ENCODE measurements at places on chromosomes 4 and X. TPM values are rescaled to one million over a fixed set of nuclear protein-coding genes. Genes with fewer than 3 reads are reported as not detected.

GRCh38 chr4:102687982-102688433, 72.8 kb downstream of the MANBA start:
- DNase-seq = no peak

- no peak for DNase-seq
Measured at GRCh38 chr4:40788331-40788730, 38.6 kb downstream of the NSUN7 start.

The BTK gene
- total RNA-seq = 5.4 TPM

- no peak for DNase-seq
Measured at GRCh38 chrX:97482666-97483300, 599.1 kb downstream of the RPA4 start.

GRCh38 chr4:67746797-67747495, 7.2 kb downstream of the GNRHR start:
- no peak for DNase-seq

The NPY1R gene
- total RNA-seq = 0.46 TPM

- no peak for DNase-seq
Measured at GRCh38 chr4:27176400-27176799, 315.8 kb downstream of the STIM2 start.

The EREG gene
- not detected for total RNA-seq

The UGT2B17 gene
- total RNA-seq = not detected

The PAGE2 gene
- total RNA-seq = not detected

DNA sequence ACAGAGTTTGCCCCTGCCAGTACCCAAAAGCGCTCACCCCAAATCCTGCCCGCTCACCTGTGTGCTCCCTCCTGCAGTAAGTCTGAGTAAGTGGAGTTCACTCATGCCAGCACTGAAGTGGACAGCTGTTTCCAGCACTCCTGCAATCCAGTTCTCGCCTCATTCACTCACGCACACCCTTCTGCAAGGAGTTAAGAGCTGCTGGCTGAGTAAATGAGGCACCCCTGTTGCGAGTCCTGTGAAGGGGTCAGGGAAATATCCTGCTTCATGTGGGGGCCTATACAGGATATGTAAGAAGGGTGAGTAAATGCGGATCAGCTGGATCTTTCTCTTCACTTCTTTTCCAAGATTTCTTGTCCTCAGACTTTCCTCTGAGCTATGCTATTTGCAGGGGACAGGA, 23.5 kb downstream of the CXCL8 start:
- no peak for DNase-seq

- no peak for DNase-seq
Measured at GRCh38 chrX:84046403-84046984, 141.5 kb downstream of the RPS6KA6 start.

The NHS gene
- total RNA-seq = 2.8 TPM

GRCh38 chr4:98338761-98339438, 77.7 kb downstream of the RAP1GDS1 start:
- DNase-seq = no peak

GRCh38 chr4:5973486-5974220, 44.6 kb downstream of the C4orf50 start:
- DNase-seq = no peak

DNA sequence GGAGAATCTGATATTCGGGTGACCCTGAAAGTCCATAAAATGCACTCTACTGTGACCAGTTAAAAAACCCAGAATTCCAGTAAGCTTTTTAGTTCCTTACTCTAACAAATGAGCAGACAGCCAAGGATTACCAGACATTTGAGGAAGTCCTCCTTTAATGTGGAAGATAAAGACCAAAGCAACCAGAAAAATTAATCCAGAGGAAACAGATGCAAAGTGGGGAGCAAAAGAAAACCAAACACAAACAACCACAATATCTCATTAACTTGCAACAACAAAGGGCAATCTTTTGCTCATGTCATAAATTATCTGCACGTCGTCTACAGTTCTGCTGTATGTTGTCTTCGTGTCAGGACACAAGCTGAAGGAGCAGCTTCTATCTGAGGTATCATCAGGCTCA, 164.4 kb downstream of the PJA1 start:
- DNase-seq = no peak

The ETNPPL gene
- total RNA-seq = 20.3 TPM

DNA sequence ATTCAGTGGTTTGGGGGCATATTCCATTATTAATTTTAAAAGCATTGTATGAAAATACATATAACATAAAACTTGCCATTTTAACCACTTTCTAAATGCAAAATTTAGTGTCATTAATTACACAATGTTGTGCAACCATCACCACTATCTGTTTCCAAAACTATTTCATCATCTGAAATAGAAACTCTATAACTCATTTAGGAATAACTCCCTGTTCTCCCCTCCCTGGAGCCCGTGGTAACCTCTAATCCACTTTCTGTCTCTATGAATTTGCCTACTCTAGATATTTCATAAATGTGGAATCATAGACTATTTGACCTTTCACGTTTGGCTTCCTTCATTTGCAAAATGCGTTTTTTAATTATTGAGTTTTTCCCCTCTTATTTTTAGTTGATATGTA, 101.4 kb upstream of the GPC4 start:
- no peak for DNase-seq

The HS6ST2 gene
- 0.08 TPM for total RNA-seq

DNA sequence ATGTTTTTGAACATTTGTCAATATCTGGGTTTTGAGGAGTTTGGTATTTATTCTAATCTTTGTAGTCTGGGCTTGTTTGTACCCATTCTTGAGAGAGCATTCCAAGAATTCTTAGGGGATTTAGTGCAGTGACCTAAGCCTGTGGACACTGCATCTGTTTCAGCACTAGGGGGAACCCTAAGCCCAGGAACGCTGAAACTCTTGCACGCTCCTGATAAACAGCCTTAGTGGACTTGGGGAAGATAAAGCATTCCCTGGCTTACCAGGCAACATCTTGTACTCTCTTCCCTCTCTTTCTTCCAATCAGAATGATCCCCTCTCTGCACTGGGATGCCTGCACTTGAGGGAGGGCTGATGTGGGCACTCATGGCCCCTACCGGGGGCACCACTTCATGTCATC, 654.9 kb upstream of the HTR2C start:
- no peak for DNase-seq

The GYPB gene
- total RNA-seq = not detected

- DNase-seq = no peak
Measured at GRCh38 chrX:138871739-138872138, 160.2 kb upstream of the FGF13 start.

- DNase-seq = no peak
Measured at GRCh38 chr4:15239866-15240265, 188.0 kb upstream of the C1QTNF7 start.

DNA sequence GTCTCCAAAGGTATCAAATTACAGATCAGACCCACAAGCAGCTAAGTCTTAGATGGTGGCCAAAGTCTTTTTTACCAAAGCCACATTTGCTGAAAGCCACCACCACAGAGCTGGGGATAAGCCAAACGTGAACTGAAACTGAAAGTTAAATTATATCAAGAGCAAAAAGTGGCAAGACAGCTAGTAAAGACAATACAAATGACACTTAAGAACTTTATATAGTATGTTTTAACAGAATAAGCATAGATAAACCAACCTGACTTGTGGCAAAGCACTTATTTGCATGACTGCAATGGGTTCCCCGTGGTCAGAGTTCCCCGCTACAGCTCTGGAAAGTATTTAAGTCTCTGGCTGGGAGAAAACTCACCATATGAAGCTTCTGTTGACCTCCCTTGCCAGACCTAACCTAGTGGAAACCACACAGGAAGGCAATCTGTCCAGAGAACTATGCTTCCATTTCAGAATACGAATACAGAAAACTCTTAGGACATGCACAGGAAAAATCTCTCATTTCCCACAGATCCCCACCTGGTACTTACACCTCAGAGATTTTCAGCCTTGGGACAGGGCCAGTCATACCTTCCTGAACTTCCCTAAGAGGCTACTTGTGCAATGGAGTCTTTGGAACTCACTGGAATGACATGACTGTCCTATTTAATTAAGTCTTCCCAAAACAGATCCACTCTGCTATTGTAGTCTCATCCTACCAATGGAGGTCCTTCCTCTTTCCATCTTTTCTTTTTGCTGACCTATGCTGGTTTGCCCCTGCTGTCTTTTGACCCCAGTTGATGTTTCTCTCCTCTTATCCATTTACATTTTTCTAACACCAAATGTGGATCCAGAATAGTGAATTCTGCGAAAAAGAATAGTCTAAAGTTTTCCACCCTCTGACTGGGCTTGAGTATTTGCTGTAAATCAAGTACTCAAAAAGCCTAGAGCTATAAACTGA, 225.1 kb downstream of the NR3C2 start:
- DNase-seq = no peak

DNA sequence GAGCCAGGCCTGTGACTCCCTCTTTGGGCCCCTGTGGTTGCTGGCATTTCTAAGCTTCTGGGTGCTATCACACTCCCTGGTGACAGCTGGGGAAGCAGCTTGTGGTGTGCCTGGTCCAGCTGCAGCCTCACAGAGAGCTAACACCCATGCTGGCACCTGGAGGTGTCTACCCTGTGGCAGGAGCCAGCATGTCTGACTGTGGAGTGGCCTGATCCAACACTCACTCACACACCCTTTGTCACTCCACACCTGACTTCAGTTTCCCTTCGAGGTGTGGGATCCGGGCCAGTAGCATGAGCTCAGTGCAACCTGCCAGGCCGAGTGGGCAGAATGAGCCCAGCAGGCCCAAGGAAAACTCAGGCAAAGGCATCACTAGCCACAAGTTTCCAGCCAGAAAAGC, 67.5 kb downstream of the TECRL start:
- peak; percentile 82 for DNase-seq

The NMU gene
- not detected for total RNA-seq

GRCh38 chr4:65669111-65670019, 924 bp downstream of the EPHA5 start:
- DNase-seq = no peak
